Fibroblast of the conjunctiva (primary cell): ENCODE measurements at places on chromosomes 12 and 14.
A peak's percentile ranks its signal among the peaks of the same experiment; 100 is the strongest.

DNA sequence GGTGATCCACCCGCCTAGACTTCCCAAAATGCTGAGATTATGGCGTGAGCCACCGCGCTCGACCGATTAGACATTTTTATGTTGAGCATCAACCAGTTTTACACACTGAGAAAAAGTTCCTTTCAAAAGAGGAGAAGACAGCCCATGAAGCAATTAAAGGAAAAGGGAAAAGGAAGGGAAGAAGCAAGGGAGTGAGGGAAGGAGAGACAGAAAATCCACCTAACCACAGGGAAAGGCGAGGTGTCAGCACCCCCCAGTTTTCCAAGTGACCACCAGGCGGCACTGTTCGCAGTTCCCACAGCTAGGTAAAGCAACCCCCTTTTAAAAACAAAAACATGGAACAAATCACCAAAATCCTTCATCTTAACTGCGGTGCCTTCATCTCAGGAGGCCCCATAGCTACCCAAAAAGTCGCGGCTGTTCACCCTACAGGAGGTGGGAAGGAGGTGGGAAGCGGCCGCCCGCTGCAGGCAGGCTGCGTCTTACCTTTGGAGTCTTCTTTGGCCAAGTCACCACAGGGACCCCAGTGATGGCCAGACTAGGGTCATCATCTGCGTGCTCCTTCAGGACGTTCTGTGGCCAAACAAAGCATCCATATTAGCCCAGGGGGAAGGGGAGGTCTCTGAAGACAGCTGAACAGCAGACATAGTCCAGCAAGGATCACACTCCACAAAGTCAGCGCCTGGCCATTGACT lies 86.6 kb downstream of the KDM2B start:
- DNase-seq: peak; percentile 20

- no peak for DNase-seq
These were observed 103.8 kb upstream of the FKBP4 start for GRCh38 chr12:2691006-2691344.

GRCh38 chr12:124420996-124421674 lies 126.2 kb downstream of the RFLNA start:
- DNase-seq: no peak

DNA sequence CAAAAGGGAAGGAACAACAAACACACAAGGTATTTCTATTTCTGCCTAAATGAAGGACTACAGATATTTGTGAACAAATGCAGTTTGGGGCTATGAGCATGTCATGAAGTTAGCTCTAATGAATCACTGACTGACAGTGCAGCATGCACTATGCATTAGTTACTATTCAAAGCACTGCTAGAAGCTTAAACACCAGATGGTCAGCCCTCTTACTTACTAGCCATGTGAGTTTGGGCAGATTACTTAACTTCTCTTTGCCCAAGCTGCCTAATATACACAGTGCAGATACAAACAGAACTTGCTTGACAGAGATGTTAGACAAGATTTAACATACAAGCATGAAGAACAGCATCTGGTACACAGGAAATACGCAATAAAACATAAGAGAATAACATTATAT lies 96.0 kb downstream of the ATXN2 start:
- no peak for DNase-seq

- DNase-seq: no peak
These were observed 357.7 kb upstream of the FLRT2 start for GRCh38 chr14:85172290-85172689.

DNA sequence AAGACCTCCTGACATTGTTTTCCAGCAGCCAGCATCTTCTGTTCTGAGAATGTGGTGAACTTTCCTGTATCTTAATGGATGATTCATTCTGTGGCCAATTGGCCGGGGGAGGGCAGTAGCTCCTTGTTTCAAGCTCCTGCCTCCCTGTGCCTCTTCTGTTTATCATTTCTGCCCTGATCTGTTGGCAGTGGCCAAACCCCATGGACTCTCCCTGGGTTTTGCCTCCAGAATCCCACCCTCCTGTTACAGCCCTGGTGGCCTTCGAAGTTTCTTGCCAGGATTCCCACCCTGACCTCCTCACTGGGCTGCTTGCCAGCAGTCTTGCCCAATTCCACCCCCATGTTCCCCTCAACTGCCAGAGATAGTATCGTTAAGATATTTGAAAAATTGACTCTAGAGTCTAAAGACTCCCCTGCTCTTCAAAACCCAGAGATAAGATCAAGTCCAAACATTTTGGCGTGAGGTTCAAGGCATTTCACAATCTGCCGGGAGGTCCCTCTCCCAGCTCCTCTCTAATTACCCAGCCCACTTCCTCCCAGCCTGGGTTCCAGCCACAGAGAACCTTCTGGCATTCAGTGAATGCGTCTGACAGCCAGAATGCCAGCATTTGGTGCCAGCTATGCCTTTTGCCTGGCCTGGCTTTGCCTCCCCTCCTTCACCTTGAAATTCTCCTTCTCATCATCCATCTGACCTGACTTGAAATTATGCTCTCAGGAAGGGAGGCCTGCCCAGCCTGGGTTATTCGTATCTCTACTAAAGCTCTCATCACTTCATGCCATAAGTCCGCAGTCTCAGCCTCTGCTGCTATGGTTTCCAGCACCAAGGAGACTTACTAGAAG lies 37.7 kb upstream of the TXNRD1 start:
- peak; percentile 98 for DNase-seq

GRCh38 chr12:16605642-16606116 lies 283 bp downstream of the LMO3 start:
- DNase-seq: no peak

DNA sequence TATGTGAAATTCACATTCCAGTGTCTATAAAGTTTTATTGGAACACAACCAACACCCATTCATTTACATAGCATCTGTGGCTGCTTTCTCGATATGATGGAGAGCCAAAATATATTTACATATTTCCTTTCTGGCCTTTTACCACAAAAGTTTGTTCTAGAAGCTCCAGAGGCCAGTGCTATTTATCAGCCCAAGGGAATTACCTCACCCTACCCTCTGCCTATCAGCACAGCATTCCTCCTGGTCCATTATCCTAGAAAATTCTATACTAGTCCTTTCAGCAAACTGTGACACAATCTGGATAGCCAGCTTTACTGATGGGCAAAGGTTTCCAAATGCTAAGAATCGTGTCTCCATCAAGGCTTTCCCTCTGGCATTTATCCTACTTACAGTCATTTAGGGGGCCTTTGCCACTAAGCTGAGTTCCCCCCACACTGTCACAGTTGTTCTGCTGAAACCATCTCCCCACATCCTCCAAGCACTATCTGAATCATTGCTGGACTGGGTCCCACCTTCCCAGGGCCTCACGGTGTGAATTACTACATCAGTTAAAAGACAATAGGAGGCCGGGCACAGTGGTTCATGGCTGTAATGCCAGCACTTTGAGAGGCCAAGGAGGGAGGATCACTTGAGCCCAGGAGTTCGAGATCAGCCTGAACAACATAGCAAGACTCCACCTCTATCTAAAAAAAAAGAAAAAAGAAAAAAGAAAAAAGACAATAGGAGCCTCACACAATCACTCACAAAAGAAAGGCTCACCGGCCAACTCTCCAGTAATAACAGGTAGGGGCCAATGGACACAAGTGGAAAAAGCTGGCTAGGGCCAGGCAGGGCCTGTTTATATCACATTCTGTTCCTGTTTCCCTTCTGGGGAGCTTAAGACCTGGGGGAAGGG lies 12.1 kb downstream of the SYNE3 start:
- no peak for DNase-seq
